ENCODE measurements at places on chromosomes 11 and 22.

GRCh38 chr11:120969993-120970392 lies 53.9 kb upstream of the TBCEL start:
- DNase-seq = no peak

- no peak for DNase-seq
Observed at GRCh38 chr11:569158-569885, 6.9 kb upstream of the PHRF1 start.

- DNase-seq = no peak
Observed at GRCh38 chr11:13440100-13440855, 22.7 kb downstream of the BTBD10 start.

- no peak for DNase-seq
Observed at GRCh38 chr22:49613511-49614270, 214.0 kb downstream of the BRD1 start.

DNA sequence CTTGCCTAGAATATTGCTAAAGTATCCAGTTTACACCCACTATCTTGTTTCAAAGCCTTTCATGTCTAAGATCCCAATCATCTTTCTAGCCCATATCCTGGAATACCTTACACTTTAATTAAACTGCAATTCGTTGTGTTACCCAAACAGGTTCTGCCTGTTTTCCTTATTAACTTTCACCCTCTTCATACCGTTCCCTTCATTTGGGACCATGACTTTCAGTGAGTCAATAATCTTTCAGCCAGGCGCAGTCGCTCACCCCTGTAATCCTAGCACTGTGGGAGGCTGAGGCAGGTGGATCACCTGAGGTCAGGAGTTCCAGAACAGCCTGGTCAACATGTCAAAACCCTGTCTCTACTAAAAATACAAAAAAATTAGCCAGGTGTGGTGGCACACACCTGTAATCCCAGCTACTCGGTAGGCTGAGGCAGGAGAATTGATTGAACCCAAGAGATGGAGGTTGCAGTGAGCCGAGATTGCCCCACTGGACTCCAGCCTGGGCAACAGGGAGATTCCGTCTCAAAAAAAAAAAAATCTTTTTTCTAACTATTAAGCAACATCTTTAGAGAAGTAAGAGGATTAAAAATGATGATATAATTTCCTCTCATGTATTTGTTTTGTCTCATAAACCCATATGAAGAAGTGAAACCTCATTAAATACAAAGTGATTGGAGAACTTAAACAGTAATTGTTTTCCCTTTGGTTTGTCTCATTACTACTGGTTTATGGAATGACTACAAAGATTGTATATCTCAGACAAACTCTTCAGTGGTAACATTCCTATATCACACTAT lies 20.7 kb downstream of the DMC1 start:
- no peak for DNase-seq
